Mesenchymal stem cell (in vitro differentiated cells and primary cell): ENCODE measurements at places on chromosomes 5 and 9.

DNA sequence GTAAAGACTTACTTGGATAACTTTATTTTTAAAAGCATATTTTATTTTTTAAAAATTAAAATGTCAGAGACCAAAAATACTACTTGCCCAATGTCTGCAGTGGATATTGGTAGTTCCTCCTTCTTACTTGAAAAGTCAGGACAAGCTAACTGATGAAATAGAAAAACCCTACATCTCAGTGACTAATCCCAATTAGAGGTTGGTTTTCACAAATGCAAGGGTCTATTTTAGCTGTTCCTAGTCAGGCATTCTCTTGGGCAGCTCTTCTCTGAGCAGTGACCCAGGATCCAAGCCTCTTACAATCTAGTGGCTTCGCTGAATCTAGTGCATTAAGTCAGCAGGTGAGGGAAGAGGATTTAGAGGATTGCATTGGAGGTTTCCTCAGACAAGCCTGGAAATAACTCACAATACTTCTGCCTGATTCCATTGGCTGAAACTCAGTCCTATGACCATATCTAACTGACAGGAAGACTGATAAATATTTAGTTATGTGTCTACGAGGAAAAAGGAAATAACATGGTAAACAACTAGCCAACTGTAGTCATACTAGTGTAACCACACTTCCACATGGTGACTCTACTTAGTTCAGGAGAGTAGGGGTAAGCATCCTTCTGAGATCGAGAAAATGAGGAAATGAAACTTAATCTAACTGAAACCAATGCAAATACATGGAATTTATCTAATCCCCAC, 34.2 kb upstream of the MIER3 start:
- no peak for DNase-seq
- no peaks in the 10 kb centered on the region for H3K36me3 ChIP-seq
- H3K27ac ChIP-seq = no peak overlapping the region
- H3K4me3 ChIP-seq = no peak overlapping the region
- H3K4me1 ChIP-seq = no peaks in the 10 kb centered on the region
- H3K27me3 ChIP-seq = no peaks in the 10 kb centered on the region

- H3K4me3 ChIP-seq = no peak overlapping the region
- DNase-seq = no peak
- H3K36me3 ChIP-seq = no peaks in the 10 kb centered on the region
- H3K27me3 ChIP-seq = peaks cover 2% of the 10 kb centered on the region
Observed at GRCh38 chr9:35951736-35952135, 6.2 kb downstream of the OR2S2 start.

DNA sequence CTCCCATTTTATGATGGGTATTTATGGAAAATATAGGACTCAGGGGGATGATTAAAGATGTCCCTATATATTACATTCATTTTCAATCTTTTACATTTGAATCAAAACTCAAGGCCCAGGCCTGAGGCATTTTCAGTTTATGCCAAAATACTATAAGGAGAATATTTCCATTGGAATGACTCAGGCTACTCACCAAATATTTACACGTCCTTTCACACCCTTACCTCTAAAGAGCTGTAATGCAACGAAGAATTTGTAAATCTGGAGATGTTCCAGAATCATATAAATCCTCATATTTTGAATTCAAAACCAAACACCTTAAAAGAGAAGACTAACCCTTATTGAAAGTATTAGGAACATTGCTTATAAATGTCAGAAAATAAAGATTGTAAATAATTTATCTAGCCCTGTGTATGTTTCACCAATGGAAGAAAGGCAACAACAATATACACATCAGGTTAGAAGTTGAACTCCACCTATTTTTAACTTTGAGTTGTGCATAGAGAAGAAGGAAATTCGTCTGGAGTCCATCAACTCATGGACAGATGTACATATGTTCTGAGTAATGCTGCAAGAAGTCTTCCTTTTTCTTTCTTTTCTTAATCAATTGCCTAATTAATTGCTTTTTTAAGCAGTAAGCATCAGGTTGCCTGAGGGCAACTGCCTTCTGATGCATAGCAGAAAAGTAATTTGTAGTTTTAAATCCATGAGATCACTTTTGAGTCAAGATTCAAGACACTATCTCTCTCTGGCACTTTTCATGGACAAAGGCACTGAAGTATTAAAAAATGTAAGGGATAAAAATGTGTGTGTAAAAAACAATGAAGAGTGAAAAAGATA, 579.3 kb upstream of the RGMB start:
- DNase-seq = no peak
- H3K36me3 ChIP-seq = no peaks in the 10 kb centered on the region
- H3K27ac ChIP-seq = no peak overlapping the region

DNA sequence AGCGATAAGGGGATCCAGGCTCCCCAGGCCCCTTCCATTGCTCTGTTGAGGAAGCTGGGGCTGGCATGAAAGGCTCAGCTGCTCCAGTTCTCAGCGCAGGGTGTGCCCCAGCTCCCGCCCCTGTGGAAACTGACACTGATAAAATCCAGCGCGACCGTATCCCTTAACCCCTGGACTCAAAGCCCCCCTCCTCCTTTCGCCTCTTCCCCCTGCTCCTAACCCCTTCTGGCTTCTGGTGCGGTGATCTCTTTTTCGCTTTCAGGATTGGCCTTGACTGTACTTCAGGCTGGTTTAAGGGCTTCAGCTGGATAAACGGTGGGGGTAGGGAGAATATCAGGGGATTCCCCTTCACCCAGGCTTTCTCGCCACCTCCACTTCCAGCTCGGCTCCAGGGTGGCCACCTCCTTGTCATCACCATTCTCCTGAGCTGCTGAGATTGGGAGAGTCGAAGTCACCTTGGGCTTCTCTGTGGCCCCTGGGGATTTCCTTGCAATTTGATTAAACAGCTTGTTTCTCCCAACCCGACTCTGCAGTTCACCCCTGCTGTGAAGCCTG, 843 bp downstream of the BSPRY start:
- peaks cover 6% of the 10 kb centered on the region for H3K4me1 ChIP-seq
- no peaks in the 10 kb centered on the region for H3K36me3 ChIP-seq
- H3K4me3 ChIP-seq = peak overlapping the region; percentile 69
- no peak for DNase-seq

GRCh38 chr5:151463137-151464029, 16.0 kb downstream of the SLC36A1 start:
- no peak overlapping the region for H3K27ac ChIP-seq
- no peak for DNase-seq
- H3K4me1 ChIP-seq = peaks cover 4% of the 10 kb centered on the region
- H3K4me3 ChIP-seq = no peak overlapping the region
- H3K27me3 ChIP-seq = no peaks in the 10 kb centered on the region

- H3K27me3 ChIP-seq = peaks cover 26% of the 10 kb centered on the region
- peak; percentile 68 for DNase-seq
Observed at GRCh38 chr9:19922476-19923118, 133.8 kb upstream of the SLC24A2 start.

DNA sequence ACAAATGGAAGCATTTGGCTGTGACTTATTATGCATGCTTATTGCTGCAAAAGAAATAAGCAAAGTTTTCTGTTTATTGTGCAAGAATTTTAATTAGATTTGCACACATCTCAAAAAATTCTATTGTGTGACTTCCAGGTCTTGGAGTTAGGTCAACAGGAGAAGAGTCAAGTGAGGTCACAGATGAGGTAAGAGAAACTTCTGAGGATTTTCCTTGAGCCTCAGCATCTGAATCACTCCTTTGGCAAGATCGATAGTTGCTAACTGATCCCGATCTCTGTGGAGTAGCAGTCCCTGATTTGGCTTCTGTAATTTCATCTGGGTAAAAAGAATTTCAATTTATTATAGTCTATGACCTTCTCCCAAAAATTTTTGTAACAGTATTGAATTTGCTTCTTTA, 6.9 kb upstream of the TTC33 start:
- peaks cover 92% of the 10 kb centered on the region for H3K36me3 ChIP-seq
- no peak for DNase-seq

DNA sequence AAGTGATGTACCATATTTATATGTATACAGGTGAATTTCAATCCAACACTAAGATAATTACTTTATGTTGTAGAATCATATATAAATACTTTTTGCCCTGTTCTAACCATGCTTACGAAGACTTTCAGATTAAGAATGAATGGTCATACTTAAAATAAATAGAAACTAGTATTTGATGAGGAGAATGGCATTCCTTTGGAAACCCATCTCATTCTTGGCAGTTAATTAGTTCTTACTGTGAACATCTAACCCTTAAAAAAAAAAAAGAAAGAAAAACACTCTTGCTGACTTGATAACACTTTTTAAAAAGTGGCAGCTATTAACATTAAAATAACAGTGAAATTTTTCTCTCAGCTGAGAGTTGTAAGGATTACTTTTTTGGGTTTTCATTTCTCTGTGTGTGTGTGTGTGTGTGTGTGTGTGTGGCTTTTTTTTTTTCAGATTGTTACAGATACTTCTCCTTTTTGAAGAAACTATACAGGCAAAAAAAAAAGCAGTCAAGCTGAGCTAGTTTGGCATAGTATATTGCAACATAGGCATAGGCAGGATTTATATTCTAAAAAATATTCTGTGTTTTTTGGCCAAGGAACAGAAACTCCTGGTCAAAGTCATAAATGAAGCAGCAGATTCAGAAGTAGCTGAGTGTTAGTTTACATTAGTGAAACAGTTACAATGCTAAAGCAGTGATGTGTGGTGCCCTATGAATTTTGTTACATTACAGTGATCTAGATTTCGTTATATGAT, 163.5 kb downstream of the CD180 start:
- peaks cover 5% of the 10 kb centered on the region for H3K4me1 ChIP-seq
- H3K27ac ChIP-seq = peak overlapping the region; percentile 28
- no peak overlapping the region for H3K4me3 ChIP-seq
- no peaks in the 10 kb centered on the region for H3K36me3 ChIP-seq
- H3K27me3 ChIP-seq = no peaks in the 10 kb centered on the region

DNA sequence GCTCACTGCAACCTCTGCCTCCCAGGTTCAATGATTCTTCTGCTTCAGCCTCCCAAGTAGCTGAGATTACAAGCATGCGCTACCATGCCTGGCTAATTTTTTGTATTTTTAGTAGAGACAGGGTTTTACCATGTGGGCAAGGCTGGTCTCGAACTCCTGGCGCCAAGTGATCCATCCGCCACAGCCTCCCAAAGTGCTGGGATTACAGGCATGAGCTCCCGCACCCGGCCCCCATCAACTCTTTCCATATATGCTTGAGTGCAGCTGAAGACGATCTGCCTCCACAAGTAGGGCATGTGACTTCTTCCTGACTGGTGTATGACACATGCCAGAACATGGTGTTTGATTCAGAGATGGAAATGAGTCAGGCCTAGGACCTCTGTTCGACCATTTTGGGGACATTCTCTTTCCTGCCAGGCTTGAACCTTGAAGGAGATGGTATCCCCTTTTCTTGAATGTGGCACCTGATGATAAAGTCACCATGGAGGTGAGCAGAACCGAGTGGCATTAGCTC, 7.5 kb upstream of the CNOT6 start:
- no peak overlapping the region for H3K27ac ChIP-seq
- no peaks in the 10 kb centered on the region for H3K36me3 ChIP-seq
- DNase-seq = no peak
- H3K27me3 ChIP-seq = no peaks in the 10 kb centered on the region
- peaks cover 2% of the 10 kb centered on the region for H3K4me1 ChIP-seq
- H3K4me3 ChIP-seq = no peak overlapping the region

GRCh38 chr5:61048534-61048933, 103.5 kb downstream of the NDUFAF2 start:
- H3K27ac ChIP-seq = peak overlapping the region; percentile 45
- H3K4me1 ChIP-seq = peaks cover 2% of the 10 kb centered on the region
- DNase-seq = peak; percentile 72
- no peaks in the 10 kb centered on the region for H3K27me3 ChIP-seq
- H3K36me3 ChIP-seq = no peaks in the 10 kb centered on the region

GRCh38 chr9:125260561-125260960, 1.1 kb upstream of the GAPVD1 start:
- H3K36me3 ChIP-seq = peaks cover 9% of the 10 kb centered on the region
- H3K4me3 ChIP-seq = no peak overlapping the region
- no peak overlapping the region for H3K27ac ChIP-seq

GRCh38 chr5:125517973-125518550, 771.6 kb upstream of the ZNF608 start:
- no peaks in the 10 kb centered on the region for H3K36me3 ChIP-seq
- no peaks in the 10 kb centered on the region for H3K27me3 ChIP-seq
- no peak overlapping the region for H3K4me3 ChIP-seq
- no peaks in the 10 kb centered on the region for H3K4me1 ChIP-seq
- no peak for DNase-seq

GRCh38 chr9:129484352-129485000, 136.4 kb downstream of the C9orf50 start:
- H3K27ac ChIP-seq = peak overlapping the region; percentile 99
- no peaks in the 10 kb centered on the region for H3K36me3 ChIP-seq
- DNase-seq = no peak
- peaks cover 64% of the 10 kb centered on the region for H3K4me1 ChIP-seq

- peak overlapping the region; percentile 36 for H3K4me3 ChIP-seq
- H3K27me3 ChIP-seq = peaks cover 86% of the 10 kb centered on the region
- DNase-seq = no peak
- no peak overlapping the region for H3K27ac ChIP-seq
- H3K4me1 ChIP-seq = peaks cover 17% of the 10 kb centered on the region
Observed at GRCh38 chr9:136193127-136193890, 11.6 kb downstream of the LHX3 start.

DNA sequence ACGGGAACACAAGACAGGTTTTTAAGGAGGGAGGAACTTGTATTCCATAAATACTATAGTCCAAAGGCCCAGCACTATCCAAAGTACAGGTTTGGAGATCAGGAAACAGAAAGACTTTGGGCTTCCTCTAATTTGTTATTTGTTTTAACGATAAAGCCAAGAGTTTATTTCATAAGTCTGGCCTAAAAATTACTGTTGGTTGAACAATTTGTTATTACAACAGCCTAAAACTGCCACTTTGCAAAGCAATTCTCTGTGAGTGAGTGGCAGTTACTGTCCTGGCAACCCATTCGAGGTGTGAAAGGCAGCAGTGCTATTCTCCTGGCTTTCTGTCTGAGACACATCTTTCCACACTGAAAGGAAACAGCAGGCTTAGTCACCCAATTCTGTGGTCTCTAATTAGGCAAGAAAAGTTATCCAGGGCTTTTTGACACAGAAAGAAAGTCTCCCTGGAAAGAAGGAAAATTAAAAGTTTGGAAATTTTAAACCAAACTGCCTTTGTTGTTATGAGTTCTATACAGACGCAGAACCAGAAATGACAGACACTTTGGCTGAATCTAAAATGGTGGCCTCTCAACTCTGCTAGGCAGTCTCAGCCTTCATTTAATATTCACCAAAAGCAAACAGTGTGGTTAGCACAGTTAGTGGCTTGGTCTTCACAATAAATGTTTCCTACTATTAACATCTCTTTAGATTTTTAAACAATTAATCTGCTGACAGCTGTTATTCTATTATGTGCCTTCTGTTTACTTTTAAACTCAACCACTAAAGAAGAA, 33.9 kb downstream of the PSMB7 start:
- H3K27me3 ChIP-seq = no peaks in the 10 kb centered on the region
- peaks cover 15% of the 10 kb centered on the region for H3K36me3 ChIP-seq
- peaks cover 6% of the 10 kb centered on the region for H3K4me1 ChIP-seq

DNA sequence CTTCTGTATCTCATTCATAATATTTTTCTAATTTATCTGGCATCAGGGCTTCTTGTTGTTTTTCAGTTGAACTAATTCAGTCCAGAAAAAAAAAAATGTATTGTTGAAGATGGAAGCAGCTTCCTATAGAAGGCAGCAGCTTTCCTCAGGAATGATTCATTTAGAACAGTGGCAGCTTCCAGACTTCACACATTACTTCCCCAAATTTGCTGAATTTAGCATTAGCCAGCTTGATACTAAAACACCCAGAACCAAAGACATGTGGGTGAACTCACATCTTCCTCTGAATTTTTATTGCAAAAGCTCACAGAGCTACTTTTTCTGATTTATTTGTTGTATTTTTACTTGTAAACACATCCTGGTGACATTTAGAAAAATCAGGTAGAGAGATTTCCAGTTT, 53.8 kb downstream of the HCN1 start:
- DNase-seq = no peak
- H3K27ac ChIP-seq = no peak overlapping the region
- no peak overlapping the region for H3K4me3 ChIP-seq
- no peaks in the 10 kb centered on the region for H3K36me3 ChIP-seq
